Cardiac septum (tissue), 1 donor: ENCODE measurements at places on chromosomes 3 and 15. TPM values are rescaled to one million over a fixed set of nuclear protein-coding genes. Genes with fewer than 3 reads are reported as not detected.
A peak's percentile ranks its signal among the peaks of the same experiment; 100 is the strongest.

The ZNF860 gene
- total RNA-seq: 0.16 TPM

The SH3GL3 gene
- not detected for total RNA-seq

GRCh38 chr3:62997369-62997768 lies 122.2 kb upstream of the CADPS start:
- DNase-seq: no peak

DNA sequence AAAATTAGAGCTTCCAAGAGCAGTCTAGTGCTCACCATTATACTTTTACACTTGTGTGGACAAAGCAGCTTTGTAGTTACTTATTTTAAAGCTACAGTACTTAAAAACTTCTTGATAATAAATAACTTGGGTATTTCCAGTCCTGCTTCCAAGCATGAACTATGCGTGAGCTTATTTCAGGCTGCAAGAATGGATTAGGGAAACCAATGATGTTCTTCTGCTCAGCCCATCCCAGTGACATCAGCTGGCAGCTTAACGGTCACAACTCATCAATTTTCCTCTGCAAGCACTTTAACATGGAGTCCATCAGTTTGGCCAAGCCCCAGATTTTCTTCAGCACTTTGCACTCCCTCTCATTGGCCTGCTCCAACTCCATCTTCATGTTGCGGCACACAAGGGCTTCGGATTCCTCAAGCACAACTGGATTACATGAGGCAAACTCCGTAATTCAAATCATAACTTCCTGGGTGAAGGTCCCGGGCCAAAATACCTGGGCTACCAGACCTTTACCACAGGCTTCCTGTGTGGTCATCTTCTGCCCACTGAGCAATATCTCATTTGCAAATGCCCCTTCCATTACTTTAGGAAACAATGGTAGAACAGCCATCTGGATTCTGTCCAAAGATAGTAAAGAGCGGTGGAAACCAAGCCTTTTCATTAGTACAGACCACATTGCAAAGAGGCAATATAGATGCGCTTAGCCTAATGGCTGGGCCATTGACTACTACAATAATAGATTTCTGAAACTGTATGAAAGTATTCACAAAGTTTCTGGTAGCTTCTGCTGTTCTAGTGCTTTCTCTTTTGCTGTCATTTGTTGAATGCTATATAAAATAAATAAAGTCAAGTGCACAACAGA lies 87.5 kb upstream of the DAZL start:
- no peak for DNase-seq

The NOX5 gene
- not detected for total RNA-seq

DNA sequence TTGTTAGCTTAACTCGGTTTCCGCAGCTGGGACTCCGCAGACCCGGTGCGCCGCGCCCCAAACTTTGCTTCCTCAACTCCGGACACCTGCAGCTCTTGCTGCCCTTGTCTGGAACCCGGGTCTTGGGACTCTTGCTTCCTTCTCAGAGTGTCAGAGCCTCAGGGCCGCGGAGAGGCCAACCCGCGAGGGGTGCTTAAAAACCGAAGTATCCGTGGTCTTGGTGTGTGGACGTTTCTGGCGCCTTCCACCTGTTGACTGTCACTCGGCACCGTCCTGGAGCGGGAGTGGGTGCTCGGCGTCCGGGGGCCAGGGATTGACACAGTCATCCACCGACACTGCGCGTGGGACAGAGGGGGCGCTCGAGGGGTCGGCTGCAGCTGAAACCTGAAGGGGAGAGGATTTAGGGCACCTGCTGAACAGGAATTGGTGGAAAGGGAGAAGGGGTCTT lies 386 bp downstream of the SQOR start:
- peak; percentile 89 for DNase-seq

GRCh38 chr3:152944671-152945070 lies 109.7 kb downstream of the P2RY1 start:
- DNase-seq: no peak

DNA sequence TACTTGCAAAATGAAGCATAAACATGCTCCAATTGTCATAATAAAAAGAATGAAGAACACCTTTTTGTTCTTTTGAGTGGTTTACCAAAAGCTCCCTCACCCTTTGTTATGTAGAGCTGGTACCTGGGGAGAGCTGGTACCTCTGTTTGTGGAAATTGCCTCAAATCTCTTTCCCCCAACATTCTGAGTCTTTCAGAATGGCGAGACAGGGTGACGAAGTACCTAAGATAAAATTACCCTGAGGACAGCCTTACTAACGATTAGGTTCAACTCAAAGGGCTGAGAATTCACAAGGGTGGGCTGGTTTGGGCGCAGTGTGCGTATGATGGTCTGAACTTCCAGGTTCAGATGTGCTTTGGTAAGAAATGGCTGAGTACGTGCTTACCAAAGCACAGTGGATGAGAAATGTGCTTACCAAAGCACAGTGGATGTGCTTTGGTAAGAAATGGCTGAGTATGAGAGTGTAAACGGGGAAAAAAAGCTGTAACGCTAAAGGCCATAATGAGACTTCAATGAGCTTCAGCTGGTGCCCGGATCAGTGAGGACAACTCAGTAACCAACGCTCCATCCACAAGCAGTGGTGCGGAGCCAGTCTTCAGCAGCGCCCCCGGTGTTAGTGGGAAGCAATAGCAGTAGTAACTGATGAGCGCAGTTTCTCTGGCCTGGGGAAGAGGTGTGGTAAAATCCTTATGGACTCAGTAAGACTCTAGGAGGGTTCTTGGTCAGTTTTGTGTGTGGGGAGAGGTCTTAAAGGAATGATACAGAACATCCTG lies 72.3 kb upstream of the LRIG1 start:
- DNase-seq: no peak

The FANCD2OS gene
- not detected for total RNA-seq

The CHDH gene
- total RNA-seq: 0.92 TPM

DNA sequence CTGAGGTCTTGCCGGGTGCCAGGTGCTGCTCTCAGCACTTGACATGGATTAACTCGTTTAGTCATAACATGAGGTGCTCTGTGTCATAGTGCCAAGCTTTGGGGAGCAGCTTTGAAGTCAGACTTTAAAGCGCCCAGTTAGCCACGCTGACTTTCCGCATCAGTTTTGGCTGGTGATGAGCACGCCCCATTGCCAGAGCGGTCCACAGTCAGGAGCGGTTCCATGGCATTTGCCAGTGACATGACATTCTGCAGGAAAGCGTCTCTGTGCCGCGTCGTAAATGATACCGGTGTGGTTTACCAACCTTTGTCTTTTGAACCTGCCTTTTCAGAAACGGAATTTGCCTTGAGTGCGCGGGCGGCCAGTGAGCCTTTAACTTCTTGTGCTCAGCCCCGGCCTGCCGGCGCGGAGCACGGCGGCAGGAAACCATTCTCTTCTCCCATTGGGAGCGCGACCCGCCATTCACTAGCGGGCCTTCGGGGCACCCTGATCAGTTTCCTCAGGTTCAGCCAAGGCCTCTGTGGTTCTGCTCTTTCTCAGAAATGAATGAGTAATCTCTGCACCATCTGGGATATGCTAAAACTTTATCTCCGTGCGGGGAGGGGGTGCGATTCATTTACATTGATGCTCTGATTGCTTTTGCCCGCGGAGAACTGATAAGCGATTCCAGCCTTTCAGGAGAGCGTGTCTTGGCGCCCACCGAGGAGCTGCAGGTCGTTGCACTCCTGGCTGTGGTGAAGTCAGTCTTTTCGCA lies 1.7 kb upstream of the SLC2A2 start:
- DNase-seq: no peak

DNA sequence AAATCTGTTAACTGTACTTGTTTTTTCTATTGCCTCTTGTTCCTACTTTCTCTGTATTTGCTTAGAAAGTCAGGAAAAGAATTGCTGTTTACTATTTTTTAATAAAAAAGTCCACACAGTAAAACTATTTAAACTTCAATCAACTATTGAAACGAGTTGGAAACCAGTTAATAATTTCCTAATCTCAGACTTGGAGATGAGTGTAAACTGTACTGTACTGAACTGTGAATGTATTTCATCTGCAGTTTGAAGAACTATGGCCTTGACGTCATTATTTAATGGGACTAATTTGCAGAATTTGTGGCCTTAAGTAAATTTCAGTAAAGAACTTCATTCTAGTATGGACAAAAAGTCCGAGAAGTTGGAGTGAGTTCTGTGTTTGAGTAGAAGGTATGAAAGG lies 89.1 kb downstream of the LRRC28 start:
- DNase-seq: no peak

DNA sequence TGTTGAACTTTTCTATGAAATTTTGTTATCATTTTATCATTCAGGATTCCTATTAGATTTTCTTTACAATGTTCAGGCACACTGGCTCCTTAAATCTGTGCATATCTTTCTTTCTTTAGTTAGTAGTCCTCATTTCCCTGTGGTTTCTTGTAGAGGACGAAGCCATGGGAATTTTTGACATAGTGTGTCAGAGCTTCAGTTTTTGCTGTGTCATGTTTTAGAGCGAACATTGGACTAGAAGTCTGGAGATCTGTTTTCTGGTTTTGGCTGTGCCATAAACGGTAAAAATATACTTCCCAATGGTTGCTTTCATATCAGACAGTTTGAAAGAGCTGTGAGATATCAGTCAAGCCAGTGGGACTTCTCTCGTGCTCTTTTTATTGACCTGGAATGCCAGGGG lies 105.2 kb downstream of the CHCHD4 start:
- no peak for DNase-seq

The TMOD3 gene
- total RNA-seq: 17.4 TPM

DNA sequence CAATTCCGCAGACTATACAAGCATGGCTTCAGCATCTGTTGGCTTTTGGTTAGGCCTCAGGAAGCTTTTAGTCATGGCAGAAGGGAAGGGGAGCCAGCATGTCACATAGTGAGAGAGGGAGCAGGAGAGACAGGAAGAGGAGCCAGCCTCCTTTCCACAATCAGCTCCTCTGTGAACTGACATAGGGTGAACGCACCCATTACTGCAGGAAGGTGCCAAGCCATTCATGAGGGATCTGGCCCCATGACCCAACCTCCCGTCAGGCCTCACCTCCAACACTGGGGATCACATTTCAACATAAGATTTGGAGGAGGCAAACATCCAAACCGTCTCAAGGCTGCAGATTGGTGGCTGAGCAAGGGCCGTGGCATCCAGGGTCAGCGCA lies 106.3 kb downstream of the LRRK1 start:
- DNase-seq: peak; percentile 41

DNA sequence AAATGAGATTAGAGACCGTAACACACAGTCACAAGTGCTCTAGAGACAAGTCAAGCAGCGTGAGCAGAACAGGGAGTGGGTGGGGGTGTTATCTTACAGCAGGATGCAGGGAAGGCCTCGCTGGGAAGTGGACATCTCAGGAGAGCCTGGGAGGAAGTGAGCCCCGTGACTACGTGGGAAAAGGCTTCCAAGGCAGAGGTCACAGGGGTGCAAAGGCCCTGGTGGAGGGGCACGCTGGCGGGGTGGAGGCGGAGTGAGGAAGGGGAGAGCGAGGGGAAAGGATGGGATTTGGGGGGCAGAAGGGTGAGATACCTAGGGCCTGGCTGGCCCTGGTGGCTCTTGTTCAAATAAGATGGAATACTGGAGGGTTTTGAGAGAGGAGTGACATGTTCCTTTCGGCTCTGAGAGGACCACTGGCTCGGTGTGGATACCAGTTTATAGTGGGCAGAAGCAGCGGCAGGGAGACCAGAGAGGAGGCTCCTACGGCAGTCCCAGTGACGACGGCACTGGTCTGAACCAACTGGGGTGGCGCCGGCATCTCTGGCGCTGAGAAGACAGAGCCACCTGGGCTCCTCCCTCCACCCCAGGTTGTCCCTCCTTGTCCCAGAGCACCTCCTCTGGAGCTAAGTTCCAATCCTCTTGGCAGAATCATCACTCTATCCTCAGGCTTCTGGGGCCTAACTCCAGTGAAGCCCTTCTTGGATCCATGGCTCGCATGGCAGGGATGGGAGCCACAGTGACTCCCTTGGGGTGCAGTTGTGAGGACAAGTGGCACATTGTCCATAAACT lies 266.2 kb upstream of the LYSMD4 start:
- DNase-seq: peak; percentile 66

GRCh38 chr15:60901647-60902046 lies 327.5 kb downstream of the RORA start:
- no peak for DNase-seq

DNA sequence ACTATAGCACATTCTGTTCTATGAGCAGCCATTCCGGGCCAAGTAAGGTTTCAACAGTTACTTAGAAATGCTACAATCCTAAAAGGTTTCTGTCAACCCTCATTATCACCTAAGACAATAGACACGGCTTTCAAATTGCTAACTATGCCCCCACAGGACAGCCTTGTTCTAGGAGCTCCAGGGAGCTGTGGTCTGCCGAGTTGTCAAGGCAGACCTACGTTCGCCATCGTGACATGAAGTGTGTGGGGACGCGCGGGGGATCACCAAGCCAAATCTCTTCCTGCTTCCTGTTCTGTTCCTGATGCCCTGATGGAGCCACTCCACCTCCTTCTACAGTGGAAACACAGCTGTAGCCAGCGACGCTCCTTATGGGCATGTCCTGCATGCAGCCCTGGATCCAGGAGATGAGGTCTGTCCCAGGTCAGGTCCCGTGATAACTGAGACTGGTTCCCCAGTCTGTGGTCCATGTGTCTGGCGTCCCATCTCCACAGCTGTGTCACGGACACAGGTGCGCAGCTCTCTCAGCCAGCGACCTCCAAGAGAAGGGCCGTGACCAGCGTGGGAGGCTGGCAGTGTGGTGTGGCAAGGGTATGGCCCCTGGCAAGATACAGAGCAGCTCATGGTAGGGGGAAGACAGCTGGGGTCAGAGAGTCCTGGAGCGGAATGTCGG lies 82.8 kb downstream of the PCSK6 start:
- DNase-seq: no peak

DNA sequence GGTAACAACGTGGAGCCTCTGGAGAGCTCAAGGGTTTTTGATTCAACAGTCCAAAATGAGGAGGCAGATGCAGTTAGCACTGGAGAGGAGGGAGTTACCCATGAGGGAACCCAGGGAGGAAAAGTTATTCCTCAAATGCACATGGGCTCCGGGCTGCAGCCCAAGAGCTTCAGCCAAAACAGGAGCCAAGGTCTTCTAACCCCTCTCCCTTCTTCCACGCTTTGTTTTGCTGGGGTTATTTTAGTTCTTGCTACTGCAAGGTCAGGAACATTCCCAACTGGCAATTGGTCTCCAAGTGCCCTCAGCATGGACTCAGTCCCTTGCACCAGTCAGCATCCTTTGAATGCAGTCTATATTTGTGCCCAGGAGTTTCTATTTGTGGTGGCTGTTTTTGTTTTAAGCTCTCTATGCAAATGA lies 90.0 kb downstream of the TGFBR2 start:
- DNase-seq: no peak

DNA sequence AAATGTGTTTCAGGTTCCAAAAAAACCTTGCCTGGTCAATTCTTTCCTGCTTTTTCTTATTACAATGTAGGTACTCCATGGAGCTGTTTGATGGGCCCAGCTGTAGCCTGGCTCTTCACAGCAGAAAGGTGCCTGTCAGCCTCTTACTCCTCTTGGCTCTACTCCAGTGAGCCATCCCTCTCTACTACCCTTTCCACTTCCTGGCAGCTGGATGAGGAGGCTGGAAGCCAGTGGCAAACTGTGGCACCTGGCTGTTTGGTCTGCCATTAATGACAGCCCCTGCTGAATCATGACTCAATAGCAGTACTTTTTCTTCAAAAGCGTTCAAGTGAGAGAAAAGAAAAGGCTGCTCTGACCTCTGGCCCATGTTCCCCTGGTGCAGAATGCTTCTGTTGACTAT lies 618.1 kb downstream of the PYDC2 start:
- DNase-seq: no peak

The PTPRG gene
- total RNA-seq: 34.3 TPM

- DNase-seq: no peak
These were observed 60.8 kb upstream of the UMPS start for GRCh38 chr3:124669470-124669869.
